ENCODE measurements at places on chromosomes 4 and X.

DNA sequence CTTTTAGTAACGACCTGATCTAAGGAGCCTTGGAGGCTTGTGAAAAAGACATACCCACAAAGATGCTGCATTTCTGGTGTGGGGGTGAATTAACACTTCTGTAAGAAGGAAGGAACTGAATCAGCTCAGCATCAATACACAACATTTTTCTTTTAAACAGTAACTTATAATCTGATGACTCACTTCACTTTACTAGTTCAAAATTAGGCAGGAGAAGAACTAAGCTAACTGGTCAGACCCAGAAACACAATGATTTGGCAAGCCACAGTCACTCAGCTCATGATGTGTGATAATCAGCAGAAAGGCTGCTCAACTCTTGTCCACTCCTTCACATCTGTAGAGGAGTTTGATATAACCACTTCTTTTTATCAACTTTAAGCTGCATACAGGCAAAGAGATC lies 4.6 kb downstream of the MMAA start:
- no peak for ATAC-seq

DNA sequence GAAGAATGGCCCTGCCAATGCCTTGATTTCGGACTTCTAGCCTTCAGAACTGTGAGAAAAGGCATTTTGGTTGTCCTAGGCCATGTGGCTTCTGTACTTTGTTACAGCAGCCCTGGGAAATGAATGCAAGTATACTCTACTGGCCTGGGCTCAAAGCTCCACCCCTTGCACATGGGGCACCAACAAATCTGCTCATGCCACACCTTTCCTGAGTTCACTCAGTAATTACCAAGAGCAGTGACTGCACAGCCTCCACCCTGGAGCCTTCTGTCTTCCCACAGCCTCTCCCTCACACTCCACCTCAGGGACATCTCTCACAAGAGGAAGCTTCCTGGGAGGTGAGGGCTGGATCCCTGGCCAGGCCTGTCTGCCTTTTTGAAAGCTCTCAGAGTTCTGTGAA lies 29.1 kb upstream of the GAB1 start:
- ATAC-seq = peak; percentile 83

DNA sequence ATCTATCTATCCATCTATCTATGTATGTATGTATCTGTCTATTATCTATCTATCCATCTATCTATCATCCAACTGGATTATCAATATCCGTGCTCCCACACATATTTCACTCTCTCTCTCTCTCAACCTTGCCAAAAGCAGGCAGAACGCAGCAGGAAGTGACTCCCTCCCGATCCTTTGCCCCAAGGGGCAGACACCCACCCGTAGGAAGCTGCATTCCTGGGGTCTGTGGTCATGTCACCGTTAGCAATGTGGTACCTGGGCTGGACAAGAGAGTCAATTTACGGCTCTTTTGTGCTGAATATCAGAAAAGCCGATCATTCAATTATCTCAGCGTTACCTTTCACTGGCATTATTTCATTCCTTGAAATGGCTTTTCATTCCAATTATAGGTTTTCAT lies 119.6 kb upstream of the PPP2R3B start:
- no peak for ATAC-seq

GRCh38 chr4:56371426-56372220 lies 15.7 kb downstream of the AASDH start:
- ATAC-seq = no peak

DNA sequence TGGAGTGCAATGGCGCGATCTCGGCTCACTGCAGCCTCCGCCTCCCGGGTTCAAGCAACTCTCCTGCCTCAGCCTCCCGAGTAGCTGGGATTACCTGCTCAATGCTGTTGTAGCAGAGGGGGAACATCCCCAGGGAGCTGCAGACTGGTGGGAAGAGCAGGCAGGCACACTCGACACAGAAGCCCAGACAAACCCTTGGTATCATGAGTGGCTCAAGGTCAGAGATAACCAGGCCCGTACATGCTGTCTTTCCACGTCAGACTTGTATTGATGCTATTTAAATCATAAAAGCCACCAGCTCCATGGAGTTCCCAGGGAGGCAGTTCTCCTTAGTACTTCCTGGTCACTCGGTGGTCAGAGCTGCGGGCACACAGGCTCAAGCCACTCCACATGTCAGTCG lies 33.2 kb downstream of the TRIML2 start:
- ATAC-seq = no peak

- ATAC-seq = no peak
Measured at GRCh38 chr4:3467601-3468031, 4.5 kb downstream of the DOK7 start.

DNA sequence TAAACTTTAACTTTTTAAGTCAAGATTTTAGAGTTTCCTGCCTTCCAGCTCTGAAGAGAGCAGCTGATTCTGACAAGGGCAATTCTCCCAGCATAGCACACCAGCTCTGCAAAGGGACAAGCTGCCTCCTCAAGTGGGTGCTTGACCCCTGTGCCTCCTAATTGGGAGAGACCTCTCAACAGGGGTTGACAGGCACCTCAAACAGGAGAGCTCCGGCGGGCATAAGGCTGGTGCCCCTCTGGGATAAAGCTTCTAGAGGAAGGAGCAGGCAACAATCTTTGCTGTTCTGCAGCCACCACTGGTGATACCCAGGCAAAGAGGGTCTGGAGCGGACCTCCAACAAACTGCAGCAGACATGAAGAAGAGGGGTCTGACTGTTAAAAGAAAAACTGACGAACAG lies 872.9 kb upstream of the PCDH10 start:
- ATAC-seq = no peak

DNA sequence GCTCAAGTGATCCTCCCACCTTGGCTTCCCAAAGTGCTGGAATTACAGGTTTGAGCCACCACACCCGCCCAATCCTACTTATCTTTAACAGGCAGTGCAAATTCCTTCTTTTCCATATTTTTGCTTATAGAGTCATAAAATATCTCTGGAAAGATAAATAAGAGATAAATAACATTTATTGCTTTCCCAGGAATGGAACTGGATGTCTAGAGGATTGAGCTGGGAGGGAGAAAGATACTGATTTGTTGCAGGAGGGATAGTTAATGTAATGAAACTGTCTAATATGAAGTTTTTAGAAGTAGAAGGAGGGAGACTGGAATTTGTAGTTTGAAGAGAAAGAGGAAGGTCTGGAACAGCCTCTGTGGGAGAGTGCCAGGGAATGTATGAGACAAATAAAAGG lies 20.2 kb downstream of the ITGB1BP2 start:
- no peak for ATAC-seq

DNA sequence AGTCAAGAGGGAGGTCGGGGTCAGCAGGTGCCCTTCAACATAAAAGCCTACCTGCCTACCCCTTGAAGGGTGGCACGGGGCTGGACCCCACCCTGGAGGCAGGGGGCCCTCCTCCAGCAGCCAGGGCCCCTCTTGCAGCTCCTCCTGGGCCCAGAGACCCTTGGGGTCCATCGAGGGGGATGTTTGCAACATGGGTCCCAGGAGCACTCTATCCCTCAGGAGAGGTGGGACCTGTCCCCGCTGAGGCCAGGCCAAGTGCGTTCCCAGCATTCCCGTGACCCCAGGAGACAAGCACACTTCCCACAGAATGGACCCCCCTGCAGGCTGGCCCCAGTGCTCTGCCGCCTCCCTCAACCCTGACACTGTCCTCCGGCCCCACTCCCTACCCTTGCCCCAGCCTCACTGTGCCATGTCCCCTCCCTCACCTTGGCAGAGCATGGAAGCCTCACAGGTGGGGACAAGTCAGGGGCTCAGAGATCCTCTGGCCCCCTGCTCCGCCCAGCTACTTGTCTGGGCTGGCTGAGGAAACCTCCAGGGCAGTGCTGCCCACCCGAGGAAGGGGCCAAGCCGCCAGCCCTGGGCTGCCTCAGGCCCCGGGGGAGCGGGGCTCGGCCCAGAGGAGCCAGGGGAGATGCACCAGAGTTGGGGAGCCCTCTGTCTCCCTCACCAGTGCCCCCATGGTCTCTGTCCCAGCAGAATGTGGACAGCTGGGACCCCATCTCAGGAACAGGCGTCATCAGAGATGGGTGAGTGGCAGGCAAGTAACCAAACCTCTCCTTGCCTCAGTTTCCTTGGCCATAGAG lies 2.2 kb downstream of the MXD4 start:
- ATAC-seq = no peak

DNA sequence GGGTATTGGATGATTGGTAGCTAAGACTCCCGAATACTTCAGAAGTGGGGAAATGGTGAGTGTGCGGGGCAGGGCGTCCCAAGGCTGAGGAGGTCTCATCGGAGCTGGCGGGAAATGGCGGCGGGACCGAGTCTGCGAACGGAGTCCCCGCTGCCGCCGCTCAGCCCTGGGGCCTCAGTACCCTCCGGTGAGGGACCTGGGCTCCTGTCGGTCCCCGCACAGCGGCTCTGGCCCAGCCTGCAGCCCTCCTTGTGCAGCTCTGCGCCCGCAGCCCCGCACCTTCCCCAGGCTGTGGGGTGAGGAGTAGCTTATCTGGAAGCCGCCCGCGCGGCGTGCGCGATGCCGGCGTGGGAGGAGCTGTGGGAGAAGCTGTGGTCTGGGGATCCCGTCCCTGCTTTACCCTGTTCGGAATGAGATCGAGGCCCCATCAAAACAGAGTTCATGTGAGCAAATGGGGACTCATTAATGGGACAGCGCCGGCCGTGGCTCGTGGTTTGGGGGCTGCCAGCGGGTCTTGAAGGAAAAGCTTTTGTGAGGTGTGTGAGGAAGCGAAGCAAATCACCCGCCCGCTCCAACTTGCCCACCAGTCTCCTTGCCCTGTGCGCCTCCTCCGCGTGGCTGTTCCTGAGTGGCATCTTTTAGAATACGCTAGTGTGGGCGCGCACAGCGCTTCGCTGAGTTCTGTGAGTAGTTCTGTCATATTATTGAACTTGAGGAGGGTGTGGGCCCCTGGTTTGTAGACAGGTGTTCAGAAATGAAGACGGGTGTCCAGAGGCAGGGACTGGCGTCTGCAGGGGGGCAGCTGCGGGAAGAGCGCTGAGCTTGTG lies 531 bp downstream of the ZNF141 start:
- ATAC-seq = peak; percentile 32

GRCh38 chrX:16304751-16305150 lies 137.5 kb downstream of the MAGEB17 start:
- ATAC-seq = no peak

- no peak for ATAC-seq
Measured at GRCh38 chrX:13147733-13148132, 103.3 kb upstream of the FAM9C start.

GRCh38 chrX:15952212-15952611 lies 97.6 kb upstream of the AP1S2 start:
- no peak for ATAC-seq

- ATAC-seq = peak; percentile 65
Measured at GRCh38 chrX:7432901-7433300, 284.9 kb upstream of the PUDP start.

DNA sequence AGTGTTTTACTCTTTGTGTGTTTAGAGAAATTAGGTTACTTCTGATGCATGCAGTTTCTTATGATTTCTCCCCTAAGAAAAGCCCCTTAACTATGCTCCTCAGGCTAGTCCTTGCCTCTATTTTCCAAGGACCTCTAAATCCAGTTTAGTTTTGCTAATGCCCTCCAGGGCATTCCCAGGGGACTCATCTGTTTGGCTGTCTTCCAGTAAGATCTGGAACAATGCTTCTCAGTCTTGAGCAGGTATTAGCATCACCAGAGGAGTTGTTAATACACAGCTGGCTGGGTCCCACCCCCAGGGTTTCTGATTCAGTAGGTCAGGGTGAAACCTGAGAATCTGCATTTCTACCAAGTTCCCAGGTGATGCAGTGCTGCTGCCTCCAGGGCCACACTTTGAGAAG lies 56.9 kb downstream of the OTC start:
- ATAC-seq = no peak

GRCh38 chr4:19214591-19215186 lies 1037.0 kb upstream of the SLIT2 start:
- no peak for ATAC-seq

DNA sequence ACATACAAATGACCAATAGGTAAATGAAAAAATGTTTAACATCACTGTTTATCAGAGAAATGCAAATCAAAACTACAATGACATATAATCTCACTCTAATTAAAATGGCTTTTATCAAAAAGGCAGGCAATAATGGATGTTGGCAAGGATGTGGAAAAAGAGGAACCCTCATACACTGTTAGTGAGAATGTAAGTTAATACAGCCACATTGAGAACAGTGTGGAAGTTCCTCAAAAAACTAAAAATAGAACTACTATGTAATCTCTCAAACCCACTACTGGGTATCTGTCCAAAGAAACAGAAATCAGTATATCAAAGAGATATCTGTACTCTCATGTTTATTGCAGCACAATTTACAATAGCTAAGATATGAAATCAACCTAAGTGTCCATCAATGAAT lies 165.9 kb upstream of the HHIP start:
- ATAC-seq = no peak

- ATAC-seq = no peak
Measured at GRCh38 chr4:123060039-123060770, 137.8 kb upstream of the NUDT6 start.

GRCh38 chr4:158811704-158812103 lies 42.9 kb downstream of the FNIP2 start:
- ATAC-seq = peak; percentile 78

DNA sequence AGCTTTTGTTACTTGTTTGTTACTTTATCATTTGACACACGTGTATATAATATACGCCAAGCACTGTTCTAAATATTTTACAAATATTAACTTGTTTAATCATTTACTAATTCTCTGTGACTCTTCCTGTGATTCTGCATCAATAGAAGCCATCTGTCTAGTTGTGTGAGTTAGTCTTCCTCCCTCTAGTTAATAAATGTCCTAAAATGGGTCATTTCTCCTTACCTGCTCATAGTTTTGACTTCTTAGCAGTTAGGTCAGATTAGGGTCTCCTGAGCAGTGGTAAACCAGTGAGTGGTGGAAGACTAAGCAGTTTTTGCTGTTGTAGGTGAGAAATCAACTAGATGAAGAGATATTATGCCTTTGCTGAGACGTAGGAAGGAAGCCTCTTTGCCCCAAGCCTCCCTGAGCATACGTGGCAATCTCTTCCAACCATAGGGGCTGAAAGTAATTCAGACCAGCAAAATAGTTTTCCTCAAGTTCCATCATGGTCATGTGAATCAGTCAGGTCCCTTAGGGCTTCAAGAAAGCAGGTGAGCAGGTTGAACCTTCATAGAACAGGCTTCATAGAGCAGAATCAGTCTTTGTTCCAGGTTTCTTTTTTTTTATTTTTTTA lies 38.7 kb upstream of the THOC2 start:
- no peak for ATAC-seq
